ENCODE measurements at places on chromosomes 7 and 10.

GRCh38 chr10:77520995-77521394, 116.6 kb downstream of the KCNMA1 start:
- no peak for DNase-seq

DNA sequence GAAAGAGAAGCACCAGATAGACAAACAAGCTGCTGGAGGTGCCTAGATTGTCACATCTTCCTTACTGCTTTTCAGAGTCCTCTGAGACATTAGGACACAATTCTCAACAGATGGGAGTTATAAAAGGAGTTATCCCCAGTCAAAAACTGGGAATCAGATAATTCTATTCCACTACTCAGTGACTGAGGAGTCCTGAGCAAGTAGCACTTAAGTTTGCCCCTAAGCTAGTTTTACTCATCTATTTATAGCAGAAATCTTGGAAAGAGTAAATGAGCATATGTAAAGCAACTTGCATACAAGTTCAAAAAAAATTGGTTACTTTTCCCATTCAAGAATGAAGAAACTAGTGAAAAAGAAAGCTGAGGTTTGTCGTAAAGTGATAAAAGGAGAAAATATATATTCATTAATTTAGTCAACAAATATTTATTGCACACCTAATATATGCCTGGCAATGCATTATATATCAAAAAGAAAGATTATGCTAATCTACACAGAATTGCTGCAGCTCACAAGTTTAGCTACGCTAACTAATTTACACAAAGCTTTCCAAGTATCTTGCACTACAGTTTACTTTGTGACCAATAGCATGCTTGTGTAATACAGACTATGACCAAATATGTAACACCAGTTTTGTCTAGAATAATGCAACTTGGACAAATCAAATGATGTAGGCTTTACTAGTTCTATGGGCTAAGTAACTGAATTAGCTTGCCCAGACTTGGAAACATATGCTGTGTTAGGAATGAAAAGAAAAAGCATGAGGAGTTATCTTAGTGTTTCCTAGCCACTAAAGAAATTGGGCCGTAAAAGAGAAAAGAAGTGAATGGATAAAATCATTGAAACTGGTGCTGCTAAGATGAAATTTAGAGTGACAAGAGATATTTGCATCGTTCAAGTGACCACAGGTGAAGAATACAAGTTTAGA, 106.3 kb downstream of the GRM3 start:
- no peak for DNase-seq

DNA sequence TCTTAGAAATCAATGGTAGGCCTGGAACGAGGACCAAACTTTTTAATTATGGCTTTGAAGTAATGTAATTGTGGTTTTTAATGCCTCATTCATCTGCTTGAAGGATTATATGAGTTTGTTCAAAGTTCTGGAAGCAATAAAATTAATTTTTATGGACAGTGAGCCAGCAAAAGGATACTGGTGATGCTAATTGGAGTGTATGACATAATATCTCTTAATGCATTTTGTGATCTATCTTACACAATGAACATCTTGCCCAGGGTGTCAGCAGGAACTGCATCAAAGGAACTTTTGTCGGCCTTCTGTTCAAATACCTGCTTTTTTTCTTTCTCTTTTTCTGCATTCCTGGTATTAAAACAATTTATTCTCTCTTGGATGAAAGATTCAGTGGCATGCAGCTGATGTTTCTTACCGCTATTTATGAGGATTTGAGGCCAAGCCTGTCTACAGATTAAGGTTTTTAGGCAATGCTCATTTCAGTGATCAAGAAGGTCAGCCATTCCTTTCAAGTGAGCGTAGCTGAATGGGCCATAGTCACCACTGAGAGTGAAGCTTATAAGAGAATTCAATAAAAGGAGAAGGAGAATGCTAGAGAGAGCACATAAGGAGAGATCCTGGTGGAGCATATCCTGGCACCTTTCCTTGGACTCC, 974.8 kb downstream of the SORCS3 start:
- DNase-seq = no peak

DNA sequence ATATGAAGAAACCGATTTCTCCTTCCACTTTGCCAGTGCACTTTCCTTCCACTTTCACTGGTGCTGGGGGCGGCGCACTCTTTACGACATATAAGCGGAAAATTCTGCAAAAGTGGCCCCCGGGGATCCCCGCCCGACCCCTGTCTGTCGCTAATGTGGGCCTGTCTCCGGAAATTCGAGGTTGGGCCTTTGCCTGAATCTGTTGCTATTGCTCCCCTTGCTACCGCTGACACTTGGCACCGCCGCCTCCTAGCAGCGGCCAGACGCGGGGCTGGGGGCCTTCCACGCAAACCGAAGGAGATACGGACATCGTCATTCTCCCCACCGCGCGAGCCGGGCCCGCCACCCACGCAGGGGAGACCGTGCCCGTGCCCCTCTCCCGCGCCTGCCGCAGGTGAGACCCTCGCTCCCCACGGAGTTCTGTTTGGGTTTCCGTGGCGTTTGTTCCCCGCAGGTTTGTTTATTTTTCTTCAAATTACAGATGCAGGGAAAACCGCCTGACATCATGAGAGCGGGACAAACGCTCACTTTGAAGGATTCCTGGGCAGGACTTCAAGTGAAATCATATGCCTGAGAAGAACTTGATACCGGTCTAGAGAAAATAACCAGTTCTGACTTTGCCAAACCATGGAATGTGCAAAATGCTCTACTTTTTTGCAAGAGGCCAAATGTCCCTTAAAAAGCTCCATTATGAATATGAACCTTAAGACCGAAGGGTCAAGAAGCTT, 5.0 kb downstream of the TWIST1 start:
- no peak for DNase-seq

- DNase-seq = no peak
Measured at GRCh38 chr7:112053737-112054069, 152.5 kb downstream of the DOCK4 start.

DNA sequence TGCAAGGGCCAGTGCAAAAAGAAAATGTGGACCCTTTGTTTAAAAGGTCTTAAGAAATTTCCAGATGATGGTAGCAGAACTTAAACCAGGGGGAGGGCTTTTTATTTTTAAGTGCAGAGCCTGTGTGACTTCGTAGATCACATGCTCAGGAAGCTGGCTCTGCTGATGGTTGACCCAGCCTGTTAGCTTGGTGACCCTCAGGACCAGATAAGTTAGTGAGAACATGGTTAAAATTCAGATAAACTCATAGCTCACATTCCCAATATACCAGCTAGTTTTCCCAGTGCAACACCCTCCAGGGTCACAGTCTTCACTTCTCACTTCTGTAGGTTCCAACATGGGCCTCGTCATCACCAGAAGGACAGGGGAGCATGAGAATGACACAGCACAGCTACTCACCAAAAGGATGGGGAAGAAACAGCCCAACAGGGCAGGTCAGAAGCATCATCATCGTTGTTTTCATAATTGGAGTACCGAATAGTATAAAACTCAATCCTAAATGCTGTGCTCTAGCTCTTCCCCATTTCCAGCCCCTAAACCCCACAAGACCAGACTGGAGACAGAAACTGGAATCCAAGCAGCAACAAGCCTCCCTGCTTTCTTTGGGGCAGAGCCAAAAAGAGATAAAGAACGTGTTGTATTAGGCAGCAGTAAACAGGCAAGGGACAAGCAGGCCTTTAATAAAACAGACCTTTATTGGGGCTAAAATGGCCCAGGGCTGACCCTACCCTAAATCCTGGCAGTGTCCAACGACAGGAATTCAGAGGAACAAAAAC, 102.2 kb upstream of the ANKRD1 start:
- DNase-seq = no peak

DNA sequence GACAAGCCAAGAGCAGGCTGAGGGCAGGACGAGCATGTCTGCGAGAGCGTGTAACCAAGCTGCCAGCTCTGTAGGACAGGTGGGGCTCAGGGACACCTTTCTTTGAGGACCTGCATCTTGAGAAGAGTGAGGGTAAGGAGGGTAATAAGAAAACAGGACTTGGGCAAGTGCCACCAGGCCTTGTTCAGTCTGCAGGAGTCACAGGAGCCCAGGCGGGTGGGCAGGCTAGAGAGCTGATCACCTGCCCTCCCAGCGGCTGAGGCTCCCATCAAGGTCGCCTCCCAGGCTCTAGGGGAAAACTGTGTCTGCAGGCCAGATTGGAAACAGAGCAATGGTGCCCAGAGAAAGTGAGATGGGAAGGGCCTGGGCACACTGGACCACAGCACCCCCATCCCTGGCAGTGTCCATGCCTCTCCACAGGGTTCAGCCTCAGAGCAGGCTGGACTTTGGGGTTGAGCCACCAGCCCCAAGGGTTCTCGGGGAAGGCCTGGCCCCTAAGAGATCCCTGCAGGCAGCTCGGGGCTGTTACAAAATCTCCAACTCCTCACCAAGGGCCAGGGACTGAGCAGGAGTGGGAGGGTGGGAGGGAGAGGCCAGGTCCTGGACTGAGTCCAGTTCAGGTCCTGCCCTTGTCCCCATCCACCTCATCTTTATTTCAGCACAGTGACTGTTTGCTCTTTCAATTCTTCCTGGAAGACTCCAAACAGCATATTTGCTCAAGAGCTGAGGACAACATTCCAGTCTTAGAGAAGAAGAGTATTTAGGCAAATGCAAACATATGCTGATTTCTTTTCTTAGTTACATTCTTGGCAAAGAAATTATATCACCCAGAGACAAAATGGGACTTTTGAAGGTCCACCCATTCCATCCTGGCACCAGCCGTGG, 161.9 kb downstream of the GRID1 start:
- no peak for DNase-seq

DNA sequence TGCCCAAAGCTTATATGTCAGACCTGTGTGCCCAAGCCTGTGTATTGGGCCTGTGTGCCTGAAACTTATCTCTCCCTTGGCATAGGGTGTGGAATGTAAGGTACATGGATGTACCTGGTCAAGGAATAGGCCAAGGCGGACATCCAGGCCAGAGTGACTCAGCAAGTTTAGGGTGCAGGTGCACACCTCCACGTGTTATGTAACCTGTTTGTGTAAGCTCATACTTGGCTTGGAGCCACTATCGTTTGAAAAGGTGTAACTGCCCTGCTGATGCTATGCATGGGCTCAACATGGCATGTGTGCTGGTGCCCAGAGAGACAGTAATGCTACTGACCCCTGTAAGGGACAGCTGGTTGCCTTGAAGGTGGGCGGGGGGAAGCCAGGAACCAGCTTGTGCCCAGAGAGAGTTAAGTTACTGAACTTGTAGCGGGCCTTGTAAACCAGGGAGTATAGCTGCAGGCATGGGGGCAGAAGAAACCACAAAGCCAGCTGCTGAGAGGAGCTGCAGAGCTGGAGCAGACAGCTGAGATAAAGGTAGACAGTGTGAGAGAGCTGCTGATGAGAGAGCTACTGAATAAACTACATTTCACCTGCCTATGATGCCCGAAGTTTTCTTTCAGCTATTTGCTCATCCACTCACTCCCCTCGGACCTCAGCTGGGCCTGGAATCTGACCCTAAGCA, 656.4 kb upstream of the ZWINT start:
- DNase-seq = no peak

- no peak for DNase-seq
Measured at GRCh38 chr7:73974101-73974947, 53.6 kb upstream of the ELN start.

GRCh38 chr10:47061776-47062175, 150.5 kb downstream of the PTPN20 start:
- DNase-seq = no peak

DNA sequence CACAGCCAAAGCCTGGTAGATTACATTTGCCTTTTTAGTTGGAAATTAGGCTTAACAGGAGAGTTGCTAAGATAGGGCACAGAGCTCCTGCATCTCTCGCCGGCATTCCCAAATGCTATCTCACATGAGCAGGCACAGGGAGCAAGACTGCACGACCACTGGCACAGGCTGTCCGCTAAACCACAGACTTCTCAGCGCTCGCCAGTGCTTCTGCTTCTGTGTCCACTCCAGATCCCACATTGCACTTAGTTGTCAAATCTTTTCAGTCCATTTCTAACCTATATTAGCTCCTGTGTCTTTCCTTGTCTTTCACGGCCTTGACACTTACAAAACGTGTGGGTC, 138.9 kb downstream of the EGFR start:
- no peak for DNase-seq

GRCh38 chr10:121753726-121754476, 155.7 kb upstream of the FGFR2 start:
- no peak for DNase-seq

GRCh38 chr7:1669064-1669951, 769 bp upstream of the ELFN1 start:
- peak; percentile 48 for DNase-seq

DNA sequence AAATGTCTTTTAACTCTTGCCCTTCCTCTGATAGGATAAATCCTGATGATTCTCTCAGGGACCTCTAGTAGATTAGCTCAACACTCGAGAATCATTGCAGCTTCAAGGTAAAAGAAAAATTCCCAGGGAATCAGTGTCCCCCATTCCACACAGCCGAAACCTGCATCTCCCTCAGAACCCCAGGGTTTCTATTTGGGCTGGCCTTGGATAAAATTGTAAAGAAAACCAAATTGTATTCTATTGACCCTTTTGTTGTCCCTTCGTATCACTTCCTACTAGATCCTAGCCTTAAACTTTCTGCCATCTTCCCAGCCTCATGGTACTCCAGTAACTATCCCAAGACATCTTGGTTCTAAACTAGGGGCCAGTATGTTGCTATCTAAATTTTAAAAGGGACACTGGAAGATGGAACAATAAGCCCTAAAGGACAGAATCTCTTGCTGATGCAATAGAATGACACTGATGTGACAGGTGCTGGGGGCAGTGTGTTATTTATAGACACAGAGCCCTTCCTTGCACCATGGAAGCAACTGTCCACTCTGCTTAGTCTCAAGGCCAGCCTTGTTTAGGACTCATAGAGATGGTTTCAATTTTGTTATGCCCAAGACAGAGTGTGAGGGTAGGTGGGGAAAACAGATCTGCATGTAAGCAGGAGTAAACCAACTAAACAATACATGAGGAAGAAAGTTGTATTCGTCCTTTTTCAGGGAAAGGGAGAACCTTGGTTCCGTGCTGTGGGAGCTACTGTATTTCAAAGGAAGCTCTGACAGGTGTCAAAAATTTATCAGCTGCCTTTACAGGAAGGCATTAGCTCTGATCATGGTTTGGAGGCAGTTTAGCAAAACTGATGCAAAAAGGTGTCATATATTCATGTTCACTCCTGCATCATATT, 7.6 kb downstream of the ASB15 start:
- DNase-seq = no peak

All from hepatocyte (in vitro differentiated cells).